ENCODE measurements at places on chromosomes 4 and X.

DNA sequence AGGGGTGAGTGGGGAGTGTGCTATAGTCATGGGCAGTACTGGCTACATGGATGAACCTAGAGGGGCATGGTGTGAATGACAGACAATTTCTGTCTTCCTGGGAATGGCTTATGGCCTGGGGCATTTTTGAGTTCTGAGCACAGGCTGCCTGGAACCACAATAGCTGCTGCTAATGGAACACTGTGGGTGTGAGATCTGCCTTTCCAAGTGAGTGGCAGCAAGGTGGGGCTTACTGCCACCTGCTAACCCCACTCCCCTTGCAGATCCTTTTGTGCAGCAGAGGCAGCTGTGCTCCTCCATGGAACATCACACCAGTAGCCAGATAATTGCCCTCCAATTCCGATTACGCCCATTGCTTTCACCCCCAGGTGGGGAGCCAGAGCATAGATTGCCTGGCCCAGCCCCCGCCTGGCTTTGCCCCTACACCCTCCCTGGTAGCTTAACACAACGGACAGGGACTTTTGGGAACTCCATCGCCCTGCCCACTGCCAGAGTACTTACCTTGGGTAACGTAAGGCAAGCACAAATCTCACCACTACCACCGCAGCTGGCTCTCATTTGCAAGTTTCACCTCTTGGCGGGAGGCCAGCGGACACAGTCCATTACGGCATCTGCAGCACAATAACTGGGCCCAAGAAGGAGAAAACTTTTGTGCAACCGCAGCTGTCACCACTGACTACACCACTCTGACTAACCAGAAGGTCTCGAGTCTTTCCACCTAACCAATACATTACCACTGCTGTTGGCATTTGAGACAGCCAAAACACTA is 421.2 kb upstream of the NWD2 start:
- DNase-seq: no peak

DNA sequence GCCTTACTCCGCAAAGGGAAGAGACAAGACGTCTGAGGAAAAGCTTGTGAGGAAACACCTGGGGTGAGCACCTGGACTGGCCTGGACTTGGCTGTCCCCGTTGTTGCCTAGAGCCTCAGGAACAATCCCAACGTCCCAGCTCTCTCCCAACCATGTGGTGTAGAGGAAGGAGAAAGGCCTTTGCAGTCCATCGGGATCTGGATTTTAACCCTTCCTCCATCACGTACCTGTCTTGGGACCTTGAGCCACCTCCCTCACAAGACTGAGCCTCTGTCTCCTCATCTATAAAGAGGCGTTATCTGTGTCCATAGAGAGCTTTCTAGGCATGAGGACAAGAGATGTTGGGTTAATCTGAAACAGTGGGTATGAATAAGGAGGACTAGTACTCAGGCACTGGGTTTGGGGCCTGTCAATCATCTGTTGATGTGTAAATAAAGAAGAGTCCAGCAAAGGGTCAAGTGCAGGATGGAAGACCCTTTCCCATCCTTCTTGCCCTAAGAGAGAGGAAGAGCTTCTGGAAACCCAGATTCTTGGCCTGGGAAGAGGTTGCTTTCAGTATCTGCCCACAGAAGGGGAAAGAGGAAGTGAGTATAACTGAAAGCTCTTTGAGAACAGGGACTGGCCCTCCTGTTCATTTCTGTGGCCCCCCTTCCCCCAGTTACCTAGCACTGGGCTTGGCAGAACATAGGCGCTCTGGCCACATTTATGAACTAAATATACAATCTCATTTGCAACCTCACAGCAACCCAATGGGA is 137.1 kb downstream of the PJA1 start:
- no peak for DNase-seq

DNA sequence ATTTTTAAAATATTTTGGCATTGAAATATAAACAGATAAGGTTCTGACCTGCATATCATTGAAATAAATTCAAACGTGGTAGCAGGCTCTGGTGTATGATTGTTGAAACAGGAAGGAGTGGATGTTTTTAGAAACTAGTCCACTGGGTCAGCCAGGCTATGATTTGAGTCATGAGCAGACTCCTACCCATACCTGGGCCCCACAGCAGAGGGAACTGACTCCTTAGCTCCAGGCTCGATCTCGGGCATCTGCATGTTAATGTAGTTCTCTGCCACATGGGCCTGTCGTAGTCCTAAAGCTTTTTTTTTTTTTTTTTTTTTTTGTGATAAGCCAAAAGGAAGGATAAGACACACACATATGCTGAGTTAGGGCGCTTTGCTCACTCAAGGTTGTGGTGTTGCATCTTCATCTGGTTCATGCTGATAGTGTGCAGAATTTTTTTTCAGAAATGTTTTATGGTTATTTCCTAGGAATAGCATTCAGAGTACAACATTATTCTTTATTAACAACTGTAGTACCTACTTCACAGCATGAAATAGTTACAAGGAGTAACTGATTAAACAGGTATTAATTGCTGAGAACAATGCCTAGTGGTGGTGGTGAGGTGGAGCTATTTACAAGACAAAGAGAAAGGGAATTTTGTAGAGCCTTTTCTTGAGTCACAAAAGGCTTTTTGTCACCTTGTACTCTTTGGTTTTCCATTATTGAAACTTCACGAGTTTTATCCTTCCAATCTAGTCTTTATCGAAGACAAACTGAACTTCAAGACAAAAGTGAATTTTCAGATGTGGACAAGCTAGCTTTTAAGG is 27.3 kb downstream of the OFD1 start:
- no peak for DNase-seq

DNA sequence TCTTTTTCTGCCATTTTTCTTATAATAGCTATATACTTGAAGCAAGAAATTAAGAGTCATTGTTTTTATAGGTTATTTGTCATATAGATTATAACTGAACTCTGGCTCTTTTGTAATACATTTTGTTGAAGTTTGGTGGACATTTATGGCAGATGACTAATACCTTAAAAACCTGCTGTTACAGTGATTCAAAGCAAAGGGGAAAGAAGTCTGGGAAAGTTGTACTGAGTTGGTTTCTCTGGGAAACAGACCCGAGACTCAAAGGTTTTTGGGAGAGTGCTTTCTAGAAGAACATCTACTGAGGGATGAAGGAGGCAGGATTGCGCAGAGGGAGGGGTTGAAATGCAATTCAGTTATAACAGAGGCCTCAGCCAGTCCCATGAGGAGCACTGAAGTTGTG is 35.9 kb downstream of the NAP1L5 start:
- DNase-seq: no peak

DNA sequence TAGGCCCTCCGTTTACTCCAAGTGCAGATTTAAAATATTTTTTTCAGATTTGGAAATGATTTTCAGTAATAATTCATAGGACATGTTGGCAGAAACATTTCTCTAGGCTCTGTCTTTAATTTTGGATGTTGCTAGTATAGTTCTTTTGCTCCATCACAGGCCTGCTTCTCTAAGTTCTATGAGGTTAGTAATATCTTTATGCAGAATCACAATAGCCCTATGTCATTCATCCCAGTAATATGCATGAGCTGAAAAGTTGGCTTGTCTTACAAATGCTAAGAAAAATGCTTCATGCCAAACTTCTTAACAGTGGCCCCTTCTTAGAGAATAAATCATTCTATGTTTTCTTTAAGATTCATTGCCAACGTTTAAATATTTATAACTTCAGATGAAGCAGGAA is 148.3 kb upstream of the TLL1 start:
- no peak for DNase-seq

DNA sequence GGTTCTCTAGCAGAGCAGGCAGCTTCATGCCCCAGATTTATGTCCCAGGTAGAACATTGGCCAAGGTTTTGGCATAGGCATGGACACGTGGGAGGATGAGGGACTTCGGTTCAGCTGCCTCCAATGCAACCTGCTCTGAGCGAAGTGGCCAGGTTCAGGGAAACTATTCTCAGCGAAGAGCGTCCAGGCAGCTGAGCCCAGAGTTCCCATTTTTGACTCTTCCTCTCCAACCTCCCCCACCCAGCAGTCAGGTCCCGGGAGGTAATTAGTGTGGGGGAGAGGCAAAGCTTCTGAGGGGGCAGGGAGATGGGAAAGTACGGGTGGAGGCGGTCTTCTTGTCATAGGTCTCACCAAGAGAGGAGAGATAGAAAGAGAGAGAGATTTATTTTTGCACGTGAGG is 1.0 kb downstream of the GABRA4 start:
- DNase-seq: no peak

All from stimulated activated CD4-positive, alpha-beta T cell treated with anti-CD3 and anti-CD28 coated beads, TNF-alpha, amount 100 ng/mL, for 4 hours (primary cell).